LHCN-M2 (cell line): ENCODE measurements at places on chromosomes 4 and X. TPM values are rescaled to one million over a fixed set of nuclear protein-coding genes. Genes with fewer than 3 reads are reported as not detected.

The CXorf49 gene
- total RNA-seq = not detected in 2 replicates

The SPACA5 gene
- not detected in 2 replicates for total RNA-seq

The SMIM10L2A gene
- 0.11 TPM in 1 of 2 replicates, not detected in the other for total RNA-seq

The SORBS2 gene
- 1.5 and 4.2 TPM in 2 replicates for total RNA-seq

GRCh38 chr4:77089866-77090265, 14.1 kb upstream of the CCNI start:
- DNase-seq = no peak
